ENCODE measurements at places on chromosomes 7 and 10. TPM values are rescaled to one million over a fixed set of nuclear protein-coding genes. Genes with fewer than 3 reads are reported as not detected.

PRSS58 gene
- total RNA-seq: not detected

MYL10 gene
- total RNA-seq: not detected

GRCh38 chr7:6614953-6615722 is at the start of gene ZNF853:
TSS of gene ZNF853 (plus strand) at chr7:6615610. CDS start at chr7:6616175, 565 bp downstream.
- DNase-seq: no peak

DNA sequence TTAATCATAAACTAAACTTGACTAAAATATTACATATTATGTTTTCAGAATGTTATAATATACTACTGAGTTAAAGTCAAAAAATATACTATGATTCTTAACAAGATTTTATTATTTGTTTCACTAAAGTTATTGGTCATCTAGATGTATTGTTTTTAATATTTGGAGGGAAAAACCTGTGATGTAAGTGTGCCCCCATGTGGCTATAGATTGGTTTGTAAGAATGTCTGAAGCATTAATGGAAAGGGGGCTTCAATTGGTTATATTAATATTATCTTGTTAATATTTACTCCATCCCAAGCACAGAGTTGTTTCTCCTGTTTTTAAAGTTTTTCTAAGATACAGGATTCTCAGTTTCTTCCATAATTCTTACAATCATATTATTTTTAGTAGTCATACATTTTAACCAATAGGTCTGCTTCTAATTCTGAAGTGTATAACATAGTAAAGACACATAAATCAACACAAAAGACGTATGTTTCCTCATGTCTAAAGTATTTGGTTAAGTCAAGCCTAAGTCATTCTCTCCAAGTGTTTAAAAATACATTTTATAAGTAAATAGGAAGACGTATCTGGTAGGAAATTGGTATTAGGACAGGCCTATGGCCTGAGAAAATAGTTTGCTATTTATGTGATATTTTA is 58.0 kb downstream of the GNAT3 start:
- DNase-seq: no peak

GRCh38 chr7:115965236-115965635 is 65.3 kb downstream of the TFEC start:
- DNase-seq: no peak

DNA sequence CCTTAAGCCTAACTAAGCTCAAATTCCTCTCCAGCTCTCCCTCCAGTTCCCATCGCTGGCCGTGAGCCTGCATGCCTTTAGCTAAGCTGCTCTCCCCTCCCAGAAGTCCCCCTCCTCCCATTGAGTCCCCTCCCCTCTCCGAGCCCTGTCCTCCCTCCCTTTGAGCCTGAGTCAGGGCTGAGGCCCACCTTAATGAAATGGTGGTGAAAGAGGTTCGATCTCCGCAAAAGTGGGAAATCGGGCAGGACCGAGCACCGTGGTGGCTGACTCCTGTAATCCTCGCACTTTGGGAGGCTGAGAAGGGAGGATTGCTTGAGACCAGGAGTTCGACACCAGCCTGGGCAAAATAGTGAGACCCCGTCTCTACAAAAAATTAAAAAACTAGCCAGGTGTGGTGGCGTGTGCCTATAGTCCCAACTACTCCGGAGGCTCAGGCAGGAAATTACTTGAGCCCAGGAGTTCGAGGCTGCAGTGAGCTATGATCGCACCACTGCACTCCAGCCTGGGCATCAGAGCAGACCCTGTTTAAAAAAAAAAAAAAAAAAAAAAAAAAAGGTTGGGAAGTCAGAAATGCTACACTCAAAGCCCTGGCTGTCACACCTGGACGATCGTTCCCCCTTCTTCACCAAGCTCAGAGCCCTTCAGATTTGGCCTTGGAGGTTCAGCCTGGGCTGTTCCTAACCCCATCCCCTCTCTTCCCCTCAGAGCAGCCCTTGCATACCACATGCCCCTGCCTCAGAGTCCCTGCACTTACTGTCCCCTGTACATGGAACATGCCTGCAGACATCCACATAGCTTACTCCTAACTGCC is 995 bp upstream of the CLDN3 start:
- no peak for DNase-seq
